Adrenal gland (tissue), 19 donors: ENCODE measurements at places on chromosomes 1 and 21.

DNA sequence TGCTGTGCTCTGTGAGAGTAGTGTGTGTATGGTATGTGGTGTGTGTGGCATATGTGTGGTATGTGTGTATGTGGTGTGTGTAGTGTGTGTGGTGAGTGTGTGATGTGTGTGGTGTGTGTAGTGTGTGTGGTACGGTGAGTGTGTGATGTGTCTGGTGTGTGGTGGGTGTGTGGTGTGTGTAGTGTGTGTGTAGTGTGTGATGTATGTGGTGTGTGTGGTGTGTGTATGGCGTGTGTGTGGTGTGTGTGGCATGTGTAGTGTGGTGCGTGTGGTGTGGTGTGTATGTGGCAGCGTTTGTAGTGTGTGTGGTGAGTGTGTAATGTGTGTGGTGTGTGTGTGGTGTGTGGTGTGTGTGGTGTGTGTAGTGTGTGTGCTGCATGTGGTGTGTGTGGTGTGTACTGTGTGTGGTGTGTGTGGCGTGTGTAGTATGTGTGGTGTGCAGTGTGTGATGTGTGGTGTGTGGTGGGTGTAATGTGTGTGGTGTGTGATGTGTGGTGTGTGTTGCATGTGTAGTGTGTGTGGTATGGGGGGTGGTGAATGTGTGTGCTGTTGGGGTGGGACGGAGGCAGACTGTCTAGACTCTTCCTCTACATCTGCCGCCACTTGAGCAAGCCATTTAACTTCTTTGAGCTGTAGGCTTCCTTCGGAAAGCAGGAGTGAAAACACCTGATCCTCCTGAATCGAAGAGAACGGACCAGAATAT lies 33.5 kb downstream of the GPA33 start:
- H3K4me3 ChIP-seq = no peak overlapping the region
- H3K27ac ChIP-seq = no peak overlapping the region
- H3K4me1 ChIP-seq = no peaks in the 10 kb centered on the region
- peaks cover 9% of the 10 kb centered on the region for H3K27me3 ChIP-seq

GRCh38 chr1:101733340-101733739 lies 263.4 kb downstream of the OLFM3 start:
- H3K36me3 ChIP-seq = no peaks in the 10 kb centered on the region
- no peaks in the 10 kb centered on the region for H3K27me3 ChIP-seq
- DNase-seq = no peak
- H3K4me1 ChIP-seq = no peaks in the 10 kb centered on the region
- H3K4me3 ChIP-seq = no peak overlapping the region
- no peak overlapping the region for H3K27ac ChIP-seq

DNA sequence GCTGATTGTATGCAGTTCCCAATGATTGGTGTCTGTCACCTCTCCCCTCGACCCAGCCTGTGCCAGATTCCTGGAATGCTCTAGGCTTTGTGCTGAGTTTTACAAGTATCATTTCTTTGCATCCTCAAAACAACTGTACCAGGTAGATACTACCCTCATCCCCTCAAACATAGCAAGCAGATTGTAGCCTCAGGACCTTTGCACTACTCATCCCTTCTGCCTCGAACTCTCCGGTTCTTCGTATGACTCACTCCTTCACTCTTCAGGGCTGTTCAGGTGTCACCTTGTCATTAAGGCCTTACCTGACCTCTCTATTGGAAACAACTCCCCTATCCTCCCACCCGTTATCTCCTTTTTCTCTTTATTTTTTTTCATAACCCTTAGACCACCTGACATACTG lies 8.0 kb downstream of the KCNC4 start:
- H3K4me3 ChIP-seq = no peak overlapping the region
- DNase-seq = no peak
- no peak overlapping the region for H3K27ac ChIP-seq
- H3K27me3 ChIP-seq = no peaks in the 10 kb centered on the region

DNA sequence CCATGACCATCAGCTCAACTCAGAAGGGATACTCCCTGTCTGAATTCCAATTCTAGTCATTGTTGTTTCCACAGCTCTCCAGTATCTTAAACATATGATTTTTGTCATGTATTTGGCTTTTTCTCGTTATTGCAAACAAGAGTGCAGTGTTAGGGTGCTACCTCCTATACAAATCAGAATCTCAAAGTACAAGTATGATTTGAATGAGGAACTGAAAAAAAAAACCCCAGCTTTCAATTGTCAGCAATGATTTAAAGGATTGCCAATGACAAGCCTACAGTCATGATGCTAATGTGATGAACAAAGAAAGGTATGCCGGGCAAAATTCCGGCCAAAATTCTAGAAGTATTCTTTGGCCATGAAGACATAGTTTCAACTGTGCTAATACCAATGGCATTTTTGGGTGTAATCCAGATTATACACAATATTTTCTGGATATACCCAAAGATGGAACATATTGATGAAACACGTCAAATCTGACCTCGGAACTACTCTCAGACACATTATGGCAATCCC lies 14.9 kb downstream of the TMEM35B start:
- no peaks in the 10 kb centered on the region for H3K27me3 ChIP-seq
- no peaks in the 10 kb centered on the region for H3K4me1 ChIP-seq
- no peak overlapping the region for H3K4me3 ChIP-seq
- H3K36me3 ChIP-seq = no peaks in the 10 kb centered on the region

DNA sequence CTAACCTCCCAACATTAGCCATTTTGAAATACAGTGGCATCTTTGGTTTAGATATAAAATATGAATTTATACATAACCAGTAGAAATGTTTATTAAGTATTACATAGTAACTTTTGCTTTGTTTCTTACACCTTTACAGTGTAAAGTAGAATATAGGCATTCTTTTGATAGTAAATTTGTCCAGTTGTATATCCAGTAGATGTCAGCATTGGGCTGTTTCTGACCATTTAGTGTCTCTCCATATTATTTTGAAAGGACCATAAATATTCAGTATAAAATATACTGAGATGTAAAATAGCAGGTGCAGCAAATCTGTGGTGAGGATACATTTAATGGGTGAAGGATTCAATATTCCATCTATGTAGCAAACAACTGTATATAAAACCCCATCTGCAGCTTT lies 115.8 kb upstream of the ZRANB2 start:
- H3K27me3 ChIP-seq = no peaks in the 10 kb centered on the region
- H3K36me3 ChIP-seq = no peaks in the 10 kb centered on the region
- DNase-seq = no peak
- no peak overlapping the region for H3K4me3 ChIP-seq
- no peaks in the 10 kb centered on the region for H3K4me1 ChIP-seq

DNA sequence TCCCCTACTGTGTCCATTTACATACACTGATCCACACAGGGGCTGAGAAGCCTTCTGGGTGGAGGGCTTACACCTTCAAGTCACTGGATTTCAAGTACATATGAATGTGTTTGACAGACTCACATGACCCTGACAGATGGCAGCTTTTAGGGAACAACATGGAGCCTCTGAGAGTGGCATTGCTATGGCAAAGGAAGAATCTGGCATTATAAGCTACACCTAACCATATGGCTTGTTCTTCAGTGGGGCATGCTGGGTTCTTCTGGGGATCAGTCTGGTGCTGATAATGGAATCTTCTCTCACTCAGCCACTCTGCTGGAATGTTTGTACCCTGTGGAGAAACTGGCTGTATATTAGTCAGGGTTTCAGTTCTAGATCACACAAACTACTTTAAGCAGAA lies 68.5 kb upstream of the PDE4B start:
- H3K27me3 ChIP-seq = no peaks in the 10 kb centered on the region
- no peak for DNase-seq
- no peaks in the 10 kb centered on the region for H3K4me1 ChIP-seq
- H3K4me3 ChIP-seq = no peak overlapping the region
- no peaks in the 10 kb centered on the region for H3K36me3 ChIP-seq
